NCI-H2029 treated with DMSO at 0.1 percent for 48 hours (cell line): ENCODE measurements at places on chromosomes 7 and 10.

DNA sequence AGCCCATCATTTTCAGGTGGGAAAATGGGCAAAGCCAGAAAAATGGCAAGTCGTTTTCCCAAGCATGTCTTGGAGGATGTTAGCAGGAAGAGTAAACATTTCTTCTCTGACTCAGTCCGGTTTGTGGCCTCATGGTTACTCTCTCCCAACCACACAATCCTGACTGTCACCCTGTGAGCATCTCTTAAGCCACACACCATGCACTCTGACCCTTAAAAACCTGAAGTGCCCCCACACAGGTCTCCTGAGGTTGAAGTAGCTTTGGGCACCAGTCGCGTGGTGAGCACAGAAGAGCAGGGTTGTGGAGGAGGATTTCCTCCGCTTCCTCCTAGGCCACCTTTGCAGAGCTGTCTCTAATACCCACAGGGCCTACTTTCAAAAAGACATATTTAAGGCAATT, 387.3 kb upstream of the NPVF start:
- no peak for DNase-seq

- no peak for DNase-seq
Measured at GRCh38 chr7:27210441-27211083, 10.7 kb upstream of the HOXA13 start.

DNA sequence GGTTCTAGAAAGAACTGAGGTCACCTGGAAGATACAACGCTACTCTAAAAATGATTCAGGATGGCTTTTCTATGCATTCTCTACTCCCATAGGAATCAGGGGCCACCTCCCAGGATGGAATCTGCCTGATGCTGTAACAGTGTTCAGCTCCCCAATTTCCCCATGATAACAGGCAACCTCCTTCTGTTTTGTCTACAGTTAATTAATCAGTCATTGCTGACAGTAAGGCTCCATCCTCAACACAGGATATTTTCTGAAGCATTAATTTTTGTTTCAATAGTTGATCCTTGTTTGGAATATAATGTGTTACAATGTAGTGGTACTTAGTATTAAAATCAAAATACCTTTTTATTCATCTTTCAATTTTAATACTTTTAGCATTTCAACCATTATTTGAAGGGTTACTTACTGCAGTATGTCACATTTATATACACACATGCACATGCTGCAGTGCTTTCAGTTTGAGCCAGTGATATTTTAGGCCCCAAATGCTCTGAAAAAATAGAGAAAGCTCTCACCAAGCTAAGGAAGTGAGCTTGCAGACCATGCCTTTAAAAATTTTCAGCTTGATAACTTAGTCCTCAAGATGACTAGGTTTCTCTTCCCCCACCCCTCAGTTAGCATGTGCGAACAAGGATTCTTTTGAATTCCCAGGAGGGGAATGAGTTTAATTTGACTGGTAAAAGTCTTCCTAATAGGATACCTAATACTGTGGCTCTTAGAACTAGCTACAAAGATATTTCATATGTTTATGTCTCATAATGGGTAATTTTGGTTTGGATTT, 592 bp upstream of the PIK3CG start:
- DNase-seq: no peak

- peak; percentile 88 for DNase-seq
Measured at GRCh38 chr7:30238721-30239441, 45.5 kb upstream of the ZNRF2 start.

GRCh38 chr7:33076737-33077136, 14.2 kb upstream of the NT5C3A start:
- DNase-seq: no peak

DNA sequence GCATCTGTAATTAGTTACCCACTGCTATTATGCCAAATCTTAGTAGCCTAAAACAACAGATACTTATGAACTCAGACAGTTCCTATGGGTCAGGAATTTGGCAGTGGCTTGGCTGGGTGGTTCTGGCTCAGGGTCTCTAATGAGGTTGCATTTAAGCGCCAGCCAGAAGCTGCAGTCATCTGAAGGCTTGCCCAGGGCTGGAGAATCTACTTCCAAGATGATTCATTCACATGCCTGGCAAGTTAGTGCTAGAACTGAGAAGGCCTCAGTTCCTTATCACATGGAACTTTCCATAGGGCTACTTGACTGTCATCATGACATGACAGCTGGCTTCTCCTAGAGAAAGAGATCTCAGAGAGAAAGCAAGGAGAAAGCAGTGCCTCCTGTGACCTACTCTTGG, 121.3 kb downstream of the AVL9 start:
- DNase-seq: no peak

- DNase-seq: no peak
Measured at GRCh38 chr7:94160719-94161435, 156.7 kb upstream of the BET1 start.
